ENCODE measurements at places on chromosomes 1 and 21.

- no peak for DNase-seq
Observed at GRCh38 chr21:16185766-16186165, 456.0 kb downstream of the USP25 start.

DNA sequence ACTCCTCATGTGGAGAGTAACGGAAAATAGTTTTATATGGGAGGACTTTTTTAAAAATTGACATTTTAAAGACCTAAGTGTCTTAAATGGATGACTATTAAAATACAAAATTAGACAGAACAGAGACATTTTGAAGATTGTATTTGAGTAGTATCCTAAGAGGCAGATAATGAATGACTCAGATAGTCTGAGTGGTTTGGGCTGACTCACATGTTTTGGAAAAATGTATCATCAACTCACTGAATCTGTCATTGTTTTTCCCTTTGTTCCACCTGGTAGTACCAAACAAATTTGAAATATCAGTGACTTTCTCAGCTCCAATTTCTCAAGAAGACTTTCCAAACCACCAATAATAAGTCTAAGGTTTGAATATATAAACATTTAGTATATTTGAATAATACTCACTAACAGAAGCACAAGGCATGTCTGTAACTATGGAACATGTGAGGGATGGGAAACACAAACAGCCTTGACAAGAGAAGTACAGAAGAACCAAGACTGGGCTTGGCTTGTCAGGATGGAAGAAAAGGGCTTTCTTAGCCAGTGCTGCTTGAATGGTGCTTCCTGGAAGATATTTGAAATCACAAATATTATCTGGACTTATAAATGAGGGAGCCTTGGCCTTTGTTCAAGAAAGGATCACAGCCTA is 90.6 kb downstream of the SGIP1 start:
- DNase-seq, result peak; percentile 63

- DNase-seq, result no peak
Observed at GRCh38 chr21:42683371-42684108, 30.1 kb downstream of the PDE9A start.

DNA sequence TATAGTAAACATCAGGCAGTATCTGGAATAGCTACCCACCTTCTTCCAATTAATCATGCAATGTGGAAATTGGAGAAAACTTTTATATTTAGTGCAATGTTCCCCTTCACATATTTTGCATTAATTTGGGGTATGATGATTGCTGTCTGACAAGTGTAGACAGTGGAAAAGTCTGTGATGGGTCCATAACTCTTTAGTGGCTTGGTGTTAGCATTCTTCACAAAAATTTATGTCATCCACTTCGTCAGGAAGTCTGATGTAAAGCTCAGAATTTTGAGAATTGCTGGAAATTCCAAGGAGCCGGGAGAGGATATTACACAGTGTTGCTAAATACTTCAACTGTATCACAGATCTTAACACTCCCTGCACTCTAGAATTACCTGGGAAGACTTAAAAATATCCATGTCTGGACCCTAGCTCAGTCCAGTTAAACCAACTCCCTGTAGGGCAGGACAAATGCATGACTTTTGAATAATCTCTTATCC is 549.7 kb upstream of the PLXNA2 start:
- no peak for DNase-seq

- DNase-seq, result no peak
Observed at GRCh38 chr21:16534408-16535101, 804.8 kb downstream of the USP25 start.

- DNase-seq, result no peak
Observed at GRCh38 chr1:150557065-150557600, 7.9 kb downstream of the ADAMTSL4 start.

GRCh38 chr1:210692796-210693195 is 364.1 kb downstream of the HHAT start:
- DNase-seq, result no peak

DNA sequence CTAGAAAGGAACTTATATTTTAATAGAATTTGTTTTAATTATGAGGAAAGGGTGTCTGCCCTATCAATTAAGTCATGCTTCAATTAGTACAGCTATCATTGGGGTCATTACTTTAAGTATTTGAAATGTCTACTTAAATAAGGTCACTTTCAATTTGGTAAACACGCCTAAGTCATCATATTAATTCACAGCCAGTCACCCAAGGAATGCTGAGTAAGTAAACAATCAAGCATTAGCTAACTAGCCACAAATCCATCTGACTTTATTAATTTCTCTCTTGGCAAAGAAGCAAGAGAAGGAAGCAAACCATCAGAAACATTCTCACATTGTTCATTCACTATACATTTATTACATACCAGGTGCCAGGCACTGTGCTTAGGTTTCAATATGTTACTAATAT is 1.2 kb upstream of the LRRC52 start:
- no peak for DNase-seq

DNA sequence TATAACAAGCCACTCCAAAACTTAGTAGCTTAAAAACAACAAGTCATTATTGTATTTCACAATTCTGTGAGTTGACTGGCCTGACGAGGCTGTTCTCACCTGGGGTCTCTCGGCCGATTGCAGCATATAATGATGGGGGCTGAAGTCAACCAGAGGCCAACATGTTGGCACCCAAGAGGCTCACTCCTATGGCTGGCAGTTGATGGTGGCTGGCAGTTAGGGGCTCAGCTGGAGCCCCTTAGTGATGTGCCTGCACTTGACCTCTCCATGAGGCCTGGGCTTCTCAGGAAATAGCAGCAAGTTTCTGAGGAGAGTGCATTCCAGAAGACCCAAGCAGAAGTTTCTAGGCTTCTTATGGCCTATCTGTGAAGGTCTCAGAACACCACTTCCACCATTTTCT is 459.4 kb downstream of the NPHP4 start:
- no peak for DNase-seq

GRCh38 chr1:10696977-10697376 is 99.5 kb downstream of the CASZ1 start:
- no peak for DNase-seq
